ENCODE measurements at places on chromosomes 3 and 15.

DNA sequence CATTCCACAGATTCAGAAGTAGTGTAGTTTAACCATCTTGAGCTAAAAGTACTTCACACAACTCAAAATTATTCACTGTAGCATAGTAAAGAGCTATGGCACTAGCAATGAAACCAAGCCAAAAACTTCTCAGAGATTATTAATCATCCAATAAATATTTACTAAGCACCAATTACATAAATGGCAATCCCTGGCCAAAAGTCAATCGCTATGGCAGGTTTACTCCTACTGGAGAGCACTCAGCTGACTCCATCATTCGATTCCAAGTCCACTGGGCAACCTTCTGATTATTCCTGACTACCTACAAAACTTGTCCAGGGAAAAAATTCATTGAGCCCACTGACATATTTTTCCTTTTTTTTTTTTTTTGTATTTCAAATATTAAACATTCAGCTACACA lies 23.9 kb downstream of the ATP13A3 start:
- no peak for DNase-seq

GRCh38 chr15:74873756-74874424 lies 725 bp upstream of the SCAMP2 start:
- DNase-seq, result no peak

GRCh38 chr3:190614226-190615059 lies 100.6 kb downstream of the IL1RAP start:
- no peak for DNase-seq

- DNase-seq, result no peak
These were observed 22.1 kb downstream of the PLA2G4D start for GRCh38 chr15:42072141-42072685.

GRCh38 chr3:13487403-13487802 lies 7.3 kb downstream of the HDAC11 start:
- no peak for DNase-seq

DNA sequence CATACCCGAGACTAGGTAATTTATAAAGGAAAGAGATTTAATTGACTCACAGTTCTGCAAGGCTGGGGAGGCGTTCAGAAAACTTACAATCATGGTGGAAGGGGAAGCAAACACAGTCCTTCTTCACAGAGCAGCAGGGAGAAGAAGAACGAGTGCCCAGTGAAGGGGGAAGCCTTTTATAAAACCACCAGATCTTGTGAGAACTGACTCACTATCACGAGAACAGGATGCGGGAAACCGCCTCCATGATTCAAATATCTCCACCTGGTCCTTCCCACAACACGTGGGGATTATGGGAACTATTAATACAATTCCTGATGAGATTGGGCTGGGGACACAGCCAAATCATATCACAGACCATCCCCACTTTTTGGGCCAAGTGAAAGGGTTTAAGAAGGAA lies 58.8 kb upstream of the CTXND1 start:
- no peak for DNase-seq

DNA sequence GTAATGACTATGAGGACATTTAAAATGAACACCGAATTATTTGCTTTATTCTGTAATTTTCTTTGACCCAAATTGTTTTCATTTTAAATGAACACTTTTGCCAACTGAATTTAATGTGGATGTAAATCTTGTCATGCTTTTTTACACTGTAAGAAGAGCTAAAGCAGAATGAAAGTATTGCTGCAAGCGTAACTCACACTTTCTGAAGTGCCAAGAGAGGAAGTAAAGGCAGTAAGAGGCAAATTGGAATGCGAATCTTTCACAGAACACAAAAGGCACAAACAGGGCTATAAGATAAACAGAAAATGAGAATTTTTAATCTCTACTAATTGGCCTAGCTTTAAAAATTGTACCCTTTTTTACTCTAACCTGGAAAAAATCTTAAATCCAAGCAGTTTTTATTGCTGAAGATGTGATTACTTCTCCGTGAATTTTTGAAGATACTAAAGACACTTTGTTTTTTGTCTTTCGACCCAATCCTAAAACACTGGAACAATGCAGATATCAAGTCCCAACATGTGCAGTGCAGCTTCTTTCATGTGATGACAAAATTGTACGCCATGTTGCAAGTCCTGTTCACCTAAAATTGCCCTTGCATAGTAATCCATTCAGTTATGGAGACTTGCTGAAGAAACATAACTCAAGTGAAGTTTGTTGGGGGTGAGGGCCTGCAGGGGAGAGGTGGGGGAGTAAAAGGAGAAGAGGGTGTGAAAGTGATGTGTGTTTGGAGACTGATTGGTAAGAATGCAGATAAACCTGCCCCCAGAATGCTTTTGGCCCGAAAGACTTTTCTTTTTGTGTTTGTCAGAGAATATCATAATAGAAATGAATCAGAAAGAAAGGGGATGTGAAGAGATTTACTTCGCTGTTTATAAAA lies 1.4 kb downstream of the ARID3B start:
- no peak for DNase-seq

DNA sequence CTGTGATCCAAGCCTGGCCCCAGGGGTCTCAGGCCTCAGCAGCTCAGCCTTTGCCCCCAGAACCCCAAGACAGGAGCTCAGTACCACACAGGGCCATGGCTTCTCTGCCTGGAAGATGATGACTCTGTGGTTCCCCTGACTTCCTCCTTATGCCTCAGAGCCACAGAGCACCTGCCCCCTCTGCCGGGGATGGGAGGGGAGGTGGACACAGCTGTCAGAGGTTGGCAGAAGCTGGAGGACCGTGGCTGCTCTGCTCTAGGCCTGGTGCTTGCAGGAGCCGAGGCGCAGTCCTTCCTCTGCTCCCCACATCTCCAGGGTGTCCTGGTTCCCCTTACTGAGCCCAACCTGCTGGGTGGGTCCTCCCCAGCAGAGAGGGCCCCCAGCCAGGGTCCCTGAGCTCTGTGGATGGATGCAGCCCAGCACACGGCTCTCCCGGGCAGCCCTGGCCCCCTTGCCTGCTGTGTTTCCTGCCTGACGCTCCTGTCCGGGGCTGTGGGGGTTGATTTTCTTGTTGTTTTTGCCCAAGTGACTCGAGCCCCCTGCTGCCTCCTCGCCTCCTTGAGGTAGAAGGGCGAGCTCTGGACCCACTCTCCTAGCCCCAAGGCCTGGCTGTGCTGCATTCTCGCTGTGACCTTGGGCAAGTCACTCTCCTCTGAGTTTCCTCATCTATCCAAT lies 36.6 kb downstream of the PSTPIP1 start:
- DNase-seq, result peak; percentile 83

DNA sequence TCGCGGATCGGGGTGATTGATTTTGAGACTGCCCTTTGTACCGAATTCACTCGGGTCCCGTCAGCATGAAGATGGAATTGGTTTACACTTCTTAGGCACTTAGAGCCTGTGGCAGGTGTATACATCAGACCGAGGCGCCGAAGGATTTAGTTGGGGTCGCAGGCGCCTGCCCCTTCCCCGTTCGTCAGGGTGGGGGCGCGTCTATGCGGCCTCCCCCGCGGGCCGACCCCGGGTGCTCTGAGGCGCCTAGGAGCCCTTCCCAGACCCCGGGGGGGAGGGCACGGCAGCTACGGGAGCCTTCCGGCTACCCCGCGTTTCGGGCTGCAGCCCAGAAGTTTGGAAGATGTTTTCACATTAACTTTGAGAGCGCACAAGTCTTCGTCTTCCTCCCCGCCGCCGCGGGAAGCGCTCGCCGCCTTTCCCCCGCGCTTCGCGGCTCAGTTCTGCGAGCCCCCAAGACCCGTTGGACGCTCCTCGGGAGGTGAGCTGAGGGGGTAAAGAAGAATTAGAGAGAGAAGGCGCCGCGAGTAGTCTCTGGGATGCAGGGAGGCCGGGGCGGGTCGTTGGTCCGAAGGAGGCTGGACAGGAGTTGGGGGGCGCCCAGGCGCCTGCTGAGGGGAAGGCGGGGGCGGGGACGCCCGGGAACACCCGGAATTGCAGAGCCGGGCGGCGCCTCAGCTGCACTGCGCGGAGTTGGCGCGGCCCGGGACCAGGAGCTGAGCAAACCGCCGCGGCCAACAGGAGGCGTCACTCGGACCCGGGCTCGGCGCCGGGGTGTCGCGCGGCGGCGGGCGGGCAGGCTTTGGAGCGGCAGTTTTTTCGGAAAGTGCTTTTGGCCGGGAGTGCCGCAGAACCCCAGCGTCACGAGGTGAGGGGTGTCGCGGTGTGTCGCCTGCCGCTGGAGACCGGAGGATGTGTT lies 780 bp downstream of the TIPARP start:
- peak; percentile 60 for DNase-seq

- DNase-seq, result no peak
These were observed 255.3 kb upstream of the ZPLD1 start for GRCh38 chr3:102179326-102180177.

DNA sequence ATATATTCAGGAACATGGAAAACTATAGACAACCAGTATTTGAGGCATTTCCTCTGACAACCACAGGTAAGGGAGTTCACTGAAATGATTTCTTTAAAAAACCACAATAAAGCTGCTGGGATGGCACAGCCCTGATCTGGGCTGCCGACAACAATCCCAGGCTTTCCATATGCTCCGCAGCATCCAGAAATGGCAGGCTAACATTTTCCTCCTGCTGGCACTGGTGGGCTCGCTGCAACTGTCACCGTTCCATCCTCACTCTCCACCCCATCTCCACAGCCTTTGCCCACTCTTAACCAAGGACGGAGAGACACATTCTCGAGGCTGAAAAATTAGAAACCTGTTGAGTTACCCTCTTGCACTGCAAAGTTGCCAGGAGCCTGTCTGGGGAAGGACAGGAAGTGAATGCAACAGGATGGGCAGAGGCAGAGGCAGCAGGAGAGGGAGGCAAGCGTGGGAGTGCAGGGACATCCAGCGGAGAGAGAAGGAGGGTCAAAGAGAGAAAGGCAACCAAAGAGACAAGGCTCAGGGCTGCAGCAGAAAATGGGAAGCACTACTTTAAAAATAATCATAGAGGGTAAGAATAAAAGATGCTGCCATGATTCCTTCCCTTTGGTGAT lies 79.0 kb upstream of the ARRDC4 start:
- DNase-seq, result no peak

GRCh38 chr15:75371901-75372688 lies 3.7 kb upstream of the MAN2C1 start:
- DNase-seq, result no peak

- peak; percentile 58 for DNase-seq
These were observed 259.2 kb upstream of the CCDC54 start for GRCh38 chr3:107117922-107118536.

DNA sequence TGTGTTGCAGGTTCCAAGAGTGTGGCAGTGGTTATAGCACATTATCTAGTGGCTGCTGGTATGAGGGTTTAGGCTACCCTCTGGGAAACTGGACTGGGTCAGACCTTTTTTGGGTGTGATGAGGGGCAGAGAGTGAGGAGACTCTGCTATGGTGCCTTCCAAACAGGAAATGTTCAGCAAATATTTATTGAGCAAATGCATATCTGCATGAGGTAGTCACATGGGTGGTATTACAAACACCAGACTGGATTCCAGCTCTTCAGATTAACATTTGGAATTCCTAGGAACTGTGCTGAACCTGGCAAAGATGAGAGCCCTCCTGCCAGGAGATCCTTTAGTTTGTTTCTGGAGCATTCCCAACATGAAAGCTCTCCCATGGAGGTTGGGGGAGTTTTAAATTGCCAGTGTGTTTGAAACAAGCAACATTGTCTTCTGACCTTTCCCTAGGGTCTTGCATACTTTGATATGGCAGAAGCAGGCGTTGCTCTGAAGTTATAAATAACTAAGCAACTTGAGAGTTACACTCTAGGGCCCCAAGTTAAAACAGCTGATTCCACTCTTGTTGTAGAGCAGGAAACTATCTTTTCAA lies 341.2 kb upstream of the C2CD4B start:
- no peak for DNase-seq

DNA sequence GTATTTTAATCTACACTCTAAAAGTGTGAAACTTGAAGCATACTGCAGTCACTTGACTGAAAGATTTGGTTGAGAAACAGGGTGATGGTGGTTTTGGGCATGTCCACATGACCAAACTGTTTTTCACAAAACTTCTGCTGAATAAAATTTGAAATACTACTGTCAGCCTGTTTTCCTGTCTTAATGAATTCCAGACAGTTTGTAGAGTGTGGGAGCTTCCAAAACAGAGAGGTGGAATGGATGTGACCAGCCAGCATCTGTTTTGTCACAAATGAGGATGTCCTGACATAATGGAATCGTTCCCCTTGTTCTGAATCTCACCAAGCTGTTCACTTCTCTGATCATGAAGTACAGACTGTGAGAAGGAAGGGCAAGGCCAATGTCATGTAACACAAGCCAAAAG lies 11.8 kb downstream of the MITF start:
- no peak for DNase-seq

DNA sequence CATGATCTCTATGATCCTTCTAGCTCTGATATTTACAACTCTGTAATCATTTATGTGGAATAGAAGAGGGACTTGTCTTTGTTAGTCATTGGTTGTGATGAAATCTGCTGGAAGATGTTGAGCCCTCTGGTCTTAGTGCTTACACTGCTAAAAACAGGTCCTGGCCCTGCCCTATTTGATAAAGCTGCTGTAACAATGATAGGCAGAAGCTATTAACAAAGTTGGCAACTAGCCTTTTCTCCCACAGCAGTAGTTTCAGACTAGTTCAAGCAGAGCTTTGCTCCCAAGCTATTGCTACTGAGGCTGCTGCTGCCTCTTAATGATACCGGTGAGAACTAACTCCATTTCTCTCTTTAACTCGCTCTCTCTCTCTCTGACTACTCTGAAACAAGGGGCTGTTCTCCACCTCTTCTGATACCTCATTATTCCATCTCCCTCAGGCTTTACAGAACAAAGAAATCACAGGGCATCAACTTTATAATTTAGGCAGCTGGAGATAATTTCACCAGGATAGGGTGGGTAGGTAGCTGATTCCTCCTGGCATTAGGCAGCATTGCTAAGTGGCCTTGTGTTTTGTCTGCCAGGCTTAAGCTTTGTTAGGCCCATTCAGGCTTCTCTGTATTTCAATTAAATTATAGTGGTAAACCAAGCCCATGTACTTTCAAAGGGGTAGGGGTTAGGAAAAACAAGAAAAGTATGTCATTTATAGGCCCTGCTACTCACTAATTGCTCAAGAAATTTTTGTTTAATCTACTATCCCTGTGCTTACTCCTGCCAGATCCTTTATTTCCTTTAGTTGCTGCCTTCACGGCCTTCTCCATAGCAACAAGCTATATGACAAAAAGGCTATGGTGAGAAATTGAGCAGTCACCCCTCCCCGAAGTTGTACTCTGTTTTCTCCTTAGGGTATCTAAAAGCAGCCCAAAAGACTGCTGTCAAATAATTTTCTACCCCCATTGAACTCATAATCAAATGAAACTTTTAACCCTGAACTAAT lies 139.6 kb downstream of the RBPMS2 start:
- DNase-seq, result no peak
